Head of caudate nucleus (tissue), 42 donors: ENCODE measurements at places on chromosomes 7 and 10.

DNA sequence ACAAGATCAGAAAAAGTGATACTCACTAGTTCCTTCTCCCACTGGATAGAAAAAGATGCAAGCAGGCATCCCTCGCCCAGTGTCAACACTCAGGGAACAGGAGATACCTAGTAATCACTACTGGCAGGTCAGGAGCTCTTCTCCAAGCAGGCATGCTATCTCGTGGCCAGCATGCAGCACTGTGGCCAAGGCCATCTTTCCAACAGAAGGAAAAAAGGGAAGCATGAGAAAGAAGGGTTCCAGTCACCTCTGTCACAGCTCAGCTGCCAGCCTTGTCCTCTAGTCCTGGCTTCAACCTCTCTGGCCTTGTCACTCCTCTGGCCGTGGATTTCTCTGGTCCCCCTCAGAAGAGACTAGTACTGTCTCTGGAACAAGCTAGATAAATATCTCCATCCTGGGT is 45.3 kb downstream of the DLG5 start:
- no peak for DNase-seq

- DNase-seq, result no peak
Observed at GRCh38 chr10:49172061-49172776, 16.0 kb downstream of the TMEM273 start.

GRCh38 chr10:66176772-66177171 is 749.1 kb upstream of the LRRTM3 start:
- no peak for DNase-seq

- DNase-seq, result no peak
Observed at GRCh38 chr7:1400371-1400770, 58.9 kb downstream of the MICALL2 start.

DNA sequence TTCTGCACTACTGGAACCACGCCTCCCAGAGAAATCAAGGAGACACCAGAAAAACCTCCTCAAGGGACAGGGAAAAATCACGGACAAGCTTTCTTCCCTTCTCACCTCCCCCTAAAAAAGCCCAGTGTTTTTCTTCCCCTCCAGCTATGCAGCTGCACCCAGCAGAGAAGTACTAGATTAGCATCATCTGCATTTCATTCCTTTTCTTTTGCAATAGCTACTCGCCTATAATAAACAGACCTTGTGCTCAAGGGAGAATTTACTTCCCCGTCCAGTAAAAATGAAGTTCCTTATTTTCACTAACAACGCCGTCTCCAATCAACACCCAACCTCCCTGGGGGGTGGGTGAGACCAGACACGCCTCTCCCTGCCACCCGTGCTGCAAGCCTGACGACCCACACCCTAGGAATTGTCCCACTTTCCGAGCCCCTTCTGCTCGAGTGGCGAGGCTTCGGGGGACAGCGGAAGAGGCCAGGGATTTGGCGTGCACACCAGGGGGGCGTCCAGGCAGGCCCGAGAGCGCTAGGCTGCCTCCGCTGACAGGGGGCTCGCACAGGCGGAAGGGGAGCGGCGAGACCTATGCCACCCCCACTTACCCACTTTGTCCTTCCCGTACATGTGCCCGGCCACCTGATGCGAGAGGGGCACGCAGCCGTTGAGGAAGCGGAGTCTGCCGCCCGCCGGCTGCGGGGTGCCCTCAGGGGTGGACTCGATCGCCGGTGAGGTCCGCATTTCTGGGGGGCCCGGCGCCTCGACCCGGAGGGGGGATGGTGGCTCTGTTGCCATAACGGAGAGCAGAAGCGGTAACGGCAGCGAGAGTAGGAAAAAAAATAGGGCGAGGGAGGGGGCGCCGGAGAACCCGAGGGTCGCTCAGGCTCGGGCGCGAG is 625 bp downstream of the IPMK start:
- no peak for DNase-seq

DNA sequence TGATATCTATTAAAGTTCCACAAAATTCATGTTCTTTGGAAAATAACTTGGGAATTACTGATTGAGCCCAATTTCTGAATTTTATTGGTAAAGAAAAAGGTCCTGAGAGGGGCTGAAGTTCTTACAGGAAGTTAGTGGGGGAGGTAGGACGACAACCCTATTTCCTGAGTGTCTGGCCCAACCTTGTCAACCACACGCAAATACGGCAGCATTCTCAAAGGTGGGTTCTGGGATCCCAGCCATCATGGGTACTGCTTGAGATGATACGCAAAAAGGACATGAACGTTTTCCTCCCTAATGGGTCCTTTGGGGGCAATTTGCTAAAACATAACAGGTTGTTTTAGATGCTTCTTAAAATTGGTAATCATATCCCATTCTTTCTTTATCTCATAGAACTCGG is 2.7 kb upstream of the PDCD4 start:
- no peak for DNase-seq

- DNase-seq, result no peak
Observed at GRCh38 chr10:47367646-47368045, 16.4 kb downstream of the ZNF488 start.

DNA sequence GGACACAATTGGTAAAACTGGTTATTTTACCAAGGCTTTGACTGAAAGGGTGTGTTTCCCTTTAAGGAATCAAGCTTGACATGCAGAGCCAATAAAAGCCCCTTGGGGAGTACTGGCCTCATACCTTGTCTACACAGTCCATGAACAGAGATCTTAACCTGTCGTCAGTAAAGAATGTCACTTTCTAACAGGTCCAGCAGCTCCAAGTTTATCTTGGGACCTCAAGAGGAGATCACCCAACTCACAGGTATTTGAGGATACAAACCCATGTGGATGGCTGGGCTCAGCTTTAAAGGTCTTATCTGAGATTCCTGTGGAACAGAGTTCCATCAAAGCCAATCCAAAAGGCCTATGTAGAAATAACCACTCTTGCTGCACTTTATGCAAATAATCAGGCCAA is 61.3 kb downstream of the COA1 start:
- no peak for DNase-seq

GRCh38 chr10:75508814-75509306 is 77.4 kb downstream of the LRMDA start:
- no peak for DNase-seq

GRCh38 chr10:62250594-62251198 is 17.9 kb downstream of the RTKN2 start:
- no peak for DNase-seq

- no peak for DNase-seq
Observed at GRCh38 chr7:39758234-39758970, 135.0 kb downstream of the RALA start.

GRCh38 chr10:127123626-127124025 is 72.8 kb downstream of the INSYN2A start:
- DNase-seq, result no peak

DNA sequence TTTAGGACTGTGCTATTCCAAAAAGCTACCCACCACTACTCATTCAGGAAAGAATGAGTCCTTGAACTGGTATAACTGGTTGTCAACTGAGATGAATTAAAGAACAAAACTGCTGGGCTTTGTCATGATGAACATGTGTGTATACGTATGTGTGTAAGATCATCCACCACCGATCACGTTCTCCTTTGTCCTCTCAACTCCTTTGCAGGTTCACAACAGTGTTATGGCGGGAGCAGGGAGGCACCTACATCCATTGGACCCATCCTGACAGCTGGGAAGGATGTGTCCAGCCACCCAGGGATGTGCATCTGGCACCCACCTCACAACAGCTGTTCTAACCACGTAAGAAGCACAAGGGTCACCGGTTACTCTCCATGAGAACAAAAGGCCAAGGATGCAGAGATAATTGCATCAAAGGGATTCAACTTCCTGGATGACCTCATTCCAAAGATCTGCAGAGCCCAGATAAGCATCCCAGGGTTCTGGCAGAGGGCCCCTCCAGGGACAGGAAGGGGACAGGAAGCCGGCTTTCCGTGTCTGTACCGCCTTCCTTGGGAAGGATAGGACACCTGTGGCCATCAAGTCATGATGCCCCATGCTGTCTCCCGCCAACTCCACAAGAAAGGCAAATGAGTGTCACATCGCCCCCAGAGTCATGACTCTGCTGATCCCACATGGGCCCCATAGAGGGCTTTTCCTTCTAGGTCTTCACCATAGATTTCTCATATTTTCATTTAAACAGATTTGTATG is 66.1 kb downstream of the STEAP1B start:
- DNase-seq, result no peak

GRCh38 chr10:88186335-88186734 is 322.9 kb downstream of the PTEN start:
- DNase-seq, result no peak

- DNase-seq, result no peak
Observed at GRCh38 chr10:117476716-117477115, 65.8 kb upstream of the EMX2 start.

DNA sequence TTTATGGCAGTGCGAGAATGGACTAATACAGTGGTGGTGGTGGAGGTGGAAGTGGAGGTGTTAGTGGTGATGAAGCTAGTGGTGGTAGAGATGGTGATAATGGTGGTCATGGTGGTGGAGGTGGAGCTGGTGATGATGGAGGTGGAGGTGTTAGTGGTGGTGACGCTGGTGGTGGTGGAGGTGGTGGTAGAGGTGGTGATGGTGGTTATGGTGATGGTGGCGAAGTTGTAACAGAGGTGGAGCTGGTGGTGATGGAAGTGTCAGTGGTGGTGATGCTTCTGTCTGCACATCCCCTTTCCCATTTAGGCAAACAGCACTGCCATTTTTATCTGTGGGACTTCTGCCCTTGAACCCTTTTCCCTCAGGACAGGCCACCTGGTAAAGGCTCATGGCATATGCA is 7.4 kb upstream of the PTPRN2 start:
- no peak for DNase-seq

- no peak for DNase-seq
Observed at GRCh38 chr10:24695452-24695851, 28.2 kb downstream of the ARHGAP21 start.

- no peak for DNase-seq
Observed at GRCh38 chr7:127290801-127291361, 38.1 kb upstream of the GRM8 start.

DNA sequence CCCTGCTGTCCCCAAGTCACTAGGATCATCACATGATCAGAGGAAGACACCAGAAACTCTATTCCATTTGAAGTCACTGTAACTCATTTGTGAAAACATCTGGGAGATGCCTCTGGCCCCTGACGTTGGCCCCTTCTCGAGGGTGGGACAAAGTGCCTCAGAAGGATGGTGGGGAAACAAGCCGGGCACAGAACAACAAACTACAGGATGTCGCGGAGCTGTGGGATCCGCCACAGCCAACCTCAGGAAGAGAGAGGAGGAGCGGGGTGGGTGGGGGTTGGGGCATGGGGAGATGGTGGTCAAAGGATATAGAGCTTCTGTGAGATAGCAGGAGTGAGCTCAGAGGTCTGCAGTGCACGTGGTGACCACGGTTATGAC is 265.6 kb upstream of the TCERG1L start:
- no peak for DNase-seq

- no peak for DNase-seq
Observed at GRCh38 chr7:134468054-134468453, 9.2 kb upstream of the AKR1B1 start.

GRCh38 chr10:64846700-64847099 is 1325.5 kb downstream of the REEP3 start:
- no peak for DNase-seq

- DNase-seq, result no peak
Observed at GRCh38 chr10:24701447-24701846, 22.2 kb downstream of the ARHGAP21 start.

GRCh38 chr10:103451091-103451813 is 918 bp downstream of the CALHM2 start:
- no peak for DNase-seq

DNA sequence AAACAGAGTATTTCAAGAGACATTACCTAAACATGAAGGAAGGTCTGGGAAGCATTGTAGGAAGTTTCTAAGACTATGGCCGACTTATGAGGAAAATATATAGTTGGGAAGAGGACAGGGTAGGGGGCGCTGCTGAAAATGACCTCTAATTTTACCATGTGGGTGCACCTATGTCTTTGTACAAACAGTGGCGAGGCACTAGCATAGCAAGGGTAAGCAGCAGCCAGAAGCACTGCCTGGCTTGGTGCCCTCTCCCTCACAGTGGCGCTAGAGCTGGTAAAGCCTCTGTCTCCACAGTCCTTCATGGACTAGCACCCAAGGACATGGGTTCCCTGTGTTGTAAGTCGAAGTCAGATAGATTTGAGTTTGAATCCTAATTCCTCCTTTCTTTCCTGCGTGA is 461.2 kb downstream of the INHBA start:
- no peak for DNase-seq

DNA sequence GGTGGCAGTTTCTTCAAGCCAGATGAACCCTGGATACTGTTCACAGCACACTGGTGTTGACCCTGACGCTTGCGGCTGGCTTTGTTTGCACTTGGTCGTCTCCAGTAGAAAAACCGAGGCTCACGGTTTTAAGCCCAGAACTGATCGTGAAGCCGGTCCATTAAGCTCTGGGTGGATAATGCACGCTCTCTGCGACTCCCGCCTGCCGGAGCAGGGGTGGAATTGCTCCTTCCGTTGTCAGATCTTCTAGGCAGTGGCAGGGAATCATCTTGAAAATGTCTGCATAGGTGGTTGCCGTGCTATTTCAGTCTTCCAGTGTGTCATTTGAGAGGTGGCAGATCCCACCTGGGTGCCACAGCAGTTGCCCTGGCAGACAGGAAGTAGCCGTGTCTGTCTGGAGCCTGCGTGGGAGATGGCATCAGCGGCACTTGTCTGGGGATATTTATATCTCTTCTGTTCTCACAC is 35.9 kb upstream of the AP5Z1 start:
- no peak for DNase-seq

- DNase-seq, result no peak
Observed at GRCh38 chr7:132906193-132906835, 175.6 kb downstream of the CHCHD3 start.

GRCh38 chr10:82377608-82378007 is 502.6 kb downstream of the NRG3 start:
- DNase-seq, result no peak

DNA sequence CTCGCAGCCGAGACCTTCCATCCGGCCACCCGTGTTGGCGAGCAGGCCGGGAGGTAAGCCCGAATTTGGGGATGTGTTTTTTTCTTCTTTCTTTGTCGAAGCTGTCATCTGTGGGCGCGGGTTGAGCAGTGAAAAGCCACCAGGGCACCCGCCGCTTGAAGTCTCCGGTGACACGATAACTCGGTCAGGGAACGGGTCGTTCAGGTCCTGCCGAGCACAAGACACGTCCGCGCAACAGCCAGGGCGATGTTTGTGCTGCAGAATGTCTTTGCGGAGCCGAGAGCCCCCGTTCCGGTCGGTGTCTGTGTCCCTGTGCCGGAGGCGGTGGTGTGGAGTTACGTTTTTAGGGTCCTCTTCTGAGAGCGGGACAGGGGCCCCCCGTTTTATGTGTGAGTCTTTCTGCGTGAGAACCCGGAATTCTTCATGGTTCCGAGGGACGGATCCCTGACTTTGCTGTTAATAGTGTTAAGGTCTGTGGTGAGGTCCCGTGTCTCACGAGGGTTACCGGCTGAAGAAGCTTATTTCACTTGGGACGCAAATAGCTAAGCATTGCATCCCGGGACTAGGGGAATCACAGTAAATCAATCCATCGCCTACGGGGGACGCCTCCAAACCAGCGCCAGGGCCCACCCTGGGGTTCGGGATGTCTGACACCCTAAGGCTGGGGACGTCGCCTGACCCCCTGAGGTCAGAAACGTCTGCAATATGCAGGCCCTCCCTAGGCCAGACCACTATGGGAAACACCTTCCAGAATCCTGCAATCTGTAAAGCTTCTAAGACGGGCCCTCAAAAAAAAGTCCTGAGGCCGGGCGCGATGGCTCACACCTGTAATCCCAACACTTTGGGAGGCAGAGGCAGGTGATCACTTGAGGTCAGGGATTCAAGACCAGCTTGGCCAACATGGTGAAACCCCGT is 99.5 kb downstream of the ELFN1 start:
- DNase-seq, result no peak

- no peak for DNase-seq
Observed at GRCh38 chr7:129848436-129848835, 104.3 kb downstream of the UBE2H start.
